M059J (cell line): ENCODE measurements at places on chromosomes 12 and 14. TPM values are rescaled to one million over a fixed set of nuclear protein-coding genes. Genes with fewer than 3 reads are reported as not detected.
A peak's percentile ranks its signal among the peaks of the same experiment; 100 is the strongest.

DNA sequence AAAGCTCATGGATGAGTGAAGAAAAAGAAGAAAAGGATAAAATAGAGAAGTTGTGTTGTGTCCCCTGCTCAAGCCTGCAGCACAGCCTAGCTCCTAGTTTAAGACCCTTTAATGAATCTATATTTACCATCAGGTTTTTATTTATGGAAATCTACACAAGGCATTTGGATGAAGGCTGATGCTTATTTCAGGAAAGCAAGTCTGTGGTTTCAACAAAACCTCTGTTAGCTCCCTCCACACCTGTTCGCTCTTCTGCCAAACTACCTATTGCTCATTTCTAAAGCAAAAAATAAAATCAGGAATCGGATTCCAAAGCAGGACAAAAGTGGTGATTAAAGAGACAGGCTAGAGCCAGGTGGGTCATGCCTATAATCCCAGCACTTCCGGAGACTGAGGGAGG is 18.9 kb upstream of the MAP3K9 start:
- DNase-seq, result no peak

DNA sequence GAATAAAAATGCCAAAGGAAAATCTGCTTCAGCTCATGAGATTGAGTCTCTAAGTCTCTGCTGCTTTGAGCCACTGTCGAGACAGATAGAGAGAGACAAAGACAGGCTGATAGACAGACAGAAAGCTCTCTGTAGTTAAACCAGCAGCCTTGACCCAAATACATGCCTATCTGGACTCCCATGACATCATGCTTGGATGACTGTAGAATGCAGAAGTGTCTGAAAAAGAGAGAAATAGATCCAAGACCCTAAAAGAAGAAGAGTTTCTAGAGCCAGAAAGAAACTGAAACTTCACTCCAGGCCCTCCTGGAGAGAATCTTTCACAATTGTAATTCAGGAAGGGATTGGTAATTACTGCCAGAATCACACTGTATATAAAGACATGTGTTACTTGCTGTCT is 122.6 kb upstream of the PLXNC1 start:
- DNase-seq, result no peak

Gene CFAP54
- 0.57 and 1.8 TPM in 2 replicates for total RNA-seq

Gene GALNT9
- not detected in 2 replicates for total RNA-seq

Gene NEUROD4
- total RNA-seq, result not detected in 2 replicates

DNA sequence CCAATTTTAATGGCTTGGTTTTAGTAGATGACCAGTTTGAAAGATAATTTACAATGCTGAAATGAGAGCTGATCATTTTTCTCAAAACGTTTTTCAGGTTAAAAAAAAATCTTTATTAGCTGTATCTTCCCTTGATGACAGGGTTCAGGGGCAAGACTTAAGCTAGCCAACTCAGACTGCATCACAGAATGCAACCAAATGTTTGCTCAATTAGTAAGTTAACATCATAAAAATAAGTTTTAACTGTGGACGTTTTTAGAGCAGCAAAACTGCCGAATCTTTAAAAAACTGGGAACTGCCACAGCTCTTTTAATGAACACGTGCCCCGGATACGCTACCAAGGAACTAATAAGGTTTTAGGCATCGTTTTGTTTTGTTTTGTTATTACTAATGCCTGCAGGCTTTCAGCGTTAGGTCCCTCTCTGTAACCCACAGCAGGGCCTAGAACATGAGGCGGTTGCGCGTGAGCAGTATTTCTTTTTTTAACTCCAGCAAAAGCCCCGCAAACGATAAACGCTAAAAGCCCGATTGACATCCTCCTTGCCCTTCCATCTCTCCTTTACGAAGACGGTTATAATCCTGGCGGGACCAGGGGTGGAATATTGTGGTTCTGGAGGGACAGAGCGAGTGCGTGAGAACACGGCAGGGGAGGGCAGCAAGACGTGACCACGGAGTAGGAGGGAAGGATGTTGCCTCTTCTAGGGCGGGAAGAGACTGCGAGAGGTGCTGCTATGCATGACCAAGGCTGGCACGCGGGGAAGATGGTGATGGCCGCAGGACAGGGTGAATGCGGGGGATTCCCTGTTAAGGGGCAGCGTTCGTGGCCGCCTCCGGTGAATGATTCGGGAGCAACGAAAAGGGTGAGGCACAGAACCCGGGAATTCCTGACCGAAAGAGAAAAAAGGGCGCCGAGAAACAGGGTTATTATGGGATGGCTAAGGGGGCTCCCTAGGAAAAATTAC is 652 bp downstream of the SUPT16H start:
- peak; percentile 74 for DNase-seq
